Activated T-cell treated with anti-CD3 and anti-CD28 coated beads, Interleukin-2, amount 50 U/mL, for 24 hours (primary cell): ENCODE measurements at places on chromosomes 11 and 22.

DNA sequence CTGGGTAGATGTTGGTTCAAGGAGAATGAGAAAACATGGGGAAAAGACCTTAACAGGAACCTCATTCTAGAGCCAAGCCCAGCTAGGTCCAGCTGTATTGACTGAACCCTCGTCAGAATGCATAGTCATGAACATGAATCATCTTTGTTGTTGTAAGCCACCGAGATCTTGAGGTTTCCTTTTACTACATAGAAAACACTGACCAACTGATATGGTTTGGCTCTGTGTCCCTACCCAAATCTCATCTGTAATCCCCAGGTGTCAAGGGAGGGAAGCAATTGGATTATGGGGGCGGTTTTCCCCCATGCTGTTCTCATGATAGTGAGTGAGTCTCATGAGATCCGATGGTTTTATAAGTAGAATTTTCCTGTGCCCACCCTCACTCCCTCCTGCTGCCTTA, 19.4 kb upstream of the PHOX2A start:
- no peak for DNase-seq

- no peak for DNase-seq
These were observed 13.4 kb downstream of the NADSYN1 start for GRCh38 chr11:71466358-71466757.

GRCh38 chr22:37911697-37912096, 5.6 kb downstream of the MICALL1 start:
- DNase-seq, result no peak

GRCh38 chr11:35277827-35278226, 138.9 kb downstream of the CD44 start:
- DNase-seq, result no peak

- no peak for DNase-seq
These were observed 125.8 kb upstream of the POU2AF2 start for GRCh38 chr11:111119751-111120150.

DNA sequence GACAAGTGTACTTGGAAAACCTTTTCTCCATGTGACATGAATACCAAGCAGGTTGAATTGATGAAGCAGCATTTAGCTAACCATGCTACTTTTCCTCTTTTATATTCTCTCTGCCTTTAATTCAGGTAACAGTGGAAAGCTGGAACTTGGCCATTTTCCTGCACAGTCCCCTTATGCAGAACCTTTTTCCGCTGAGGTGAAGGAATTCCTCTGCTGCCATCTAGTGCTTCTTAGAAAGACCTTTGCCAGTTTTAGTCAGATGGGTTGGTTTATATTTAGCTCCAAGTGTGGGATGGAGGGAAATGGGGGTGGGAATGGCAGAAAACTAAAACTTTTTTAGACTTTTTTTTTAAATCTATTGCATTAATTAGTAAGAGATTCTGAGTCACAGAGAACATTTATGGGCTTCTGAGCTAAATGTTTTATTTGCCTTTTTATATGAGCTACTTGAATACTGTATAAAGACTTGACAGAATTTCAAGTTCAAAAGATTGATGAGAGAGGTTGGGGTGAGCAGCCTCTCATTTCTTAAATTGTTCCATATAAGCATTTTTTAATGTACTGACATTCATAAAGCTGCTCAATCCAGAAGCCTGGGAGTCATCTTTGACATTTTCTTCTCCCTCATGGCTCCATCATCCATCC, 153.9 kb upstream of the ZC3H12C start:
- DNase-seq, result no peak

GRCh38 chr11:111733016-111733415, 33.2 kb downstream of the PPP2R1B start:
- DNase-seq, result no peak

- DNase-seq, result no peak
These were observed 62.1 kb downstream of the PPFIA1 start for GRCh38 chr11:70332567-70332966.

GRCh38 chr11:129999407-129999806, 3.2 kb downstream of the PRDM10 start:
- no peak for DNase-seq

DNA sequence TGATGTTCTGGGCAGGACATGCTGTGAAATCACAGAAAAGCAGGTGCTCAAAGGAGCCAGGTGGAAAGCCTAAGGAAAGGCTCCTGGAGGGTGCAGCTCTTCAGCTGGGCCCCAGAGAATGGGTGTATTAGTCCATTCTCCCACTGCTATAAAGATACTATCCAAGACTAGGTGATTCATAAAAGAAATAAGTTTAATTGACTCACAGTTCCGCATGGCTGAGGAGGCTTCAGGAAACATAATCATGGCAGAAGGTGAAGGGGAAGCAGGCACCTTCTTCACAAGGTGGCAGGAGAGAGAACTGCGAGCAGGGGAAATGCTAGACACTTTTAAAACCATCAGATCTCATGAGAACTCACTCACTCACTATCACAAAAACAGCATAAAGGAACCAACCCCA, 43.1 kb upstream of the DEUP1 start:
- DNase-seq, result no peak

DNA sequence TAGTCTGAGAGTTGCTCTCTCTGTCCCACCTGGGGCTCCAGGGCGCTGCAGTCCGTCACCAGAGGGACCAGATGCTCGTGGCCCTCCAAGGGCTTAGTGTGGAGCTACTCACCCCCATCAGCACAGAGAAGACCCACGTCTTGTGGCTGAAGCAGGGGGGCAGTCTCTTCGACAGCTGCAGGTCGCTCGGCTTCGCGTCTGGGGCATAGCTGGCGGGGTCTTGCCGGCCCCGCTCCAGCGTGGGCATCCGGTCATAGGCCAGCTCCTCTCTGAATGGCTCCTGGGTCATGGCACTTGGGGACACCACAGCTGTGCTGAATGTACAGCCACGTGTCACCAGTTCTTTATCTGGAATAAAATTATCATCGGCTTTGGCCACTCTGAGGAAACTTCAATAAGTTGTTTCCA, 608 bp downstream of the MLC1 start:
- DNase-seq, result no peak

- no peak for DNase-seq
These were observed 23.2 kb upstream of the ARRB1 start for GRCh38 chr11:75374646-75375045.

- no peak for DNase-seq
These were observed 247.3 kb upstream of the BLID start for GRCh38 chr11:122363296-122363695.

DNA sequence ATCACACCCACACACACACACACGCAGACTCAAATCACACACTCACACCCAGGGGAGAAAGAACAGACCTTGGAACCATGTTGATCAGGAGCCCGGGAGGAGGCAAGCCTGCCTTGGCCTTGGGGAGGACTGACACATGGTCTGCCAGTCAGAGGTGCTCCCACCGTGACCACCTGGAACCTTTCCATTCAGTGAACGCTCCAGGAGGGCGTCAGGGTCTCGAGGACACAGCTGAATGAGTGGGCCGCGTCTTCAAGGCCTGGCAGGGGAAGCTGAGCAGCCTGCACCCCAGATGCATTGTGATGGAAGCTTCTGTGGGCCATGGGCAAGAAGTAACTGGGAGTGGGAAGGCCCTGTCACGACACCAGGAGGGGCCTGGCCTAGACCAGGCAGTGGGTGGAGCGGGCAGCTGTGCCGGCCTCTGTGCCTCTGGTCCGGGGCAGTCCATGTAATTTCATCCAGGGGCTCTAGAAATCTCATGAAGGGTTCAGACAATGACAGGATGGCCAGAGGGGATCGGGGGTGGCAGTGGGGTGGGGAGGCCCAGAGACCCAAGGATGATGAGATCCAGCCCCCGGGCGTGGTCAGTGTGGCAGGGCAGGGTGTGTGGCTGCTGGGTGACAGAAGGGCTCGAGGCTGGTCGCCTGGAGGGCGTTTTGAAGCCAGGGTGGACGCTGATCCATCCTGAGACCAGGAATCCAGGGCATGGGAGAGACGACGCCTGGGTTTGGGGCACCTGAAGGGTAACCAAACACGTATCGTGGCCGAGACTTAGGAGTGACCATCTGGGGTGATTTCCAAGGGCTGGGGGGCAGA, 53.7 kb downstream of the IGF2 start:
- no peak for DNase-seq

- no peak for DNase-seq
These were observed 1260.4 kb upstream of the RAG2 start for GRCh38 chr11:37858398-37858797.

DNA sequence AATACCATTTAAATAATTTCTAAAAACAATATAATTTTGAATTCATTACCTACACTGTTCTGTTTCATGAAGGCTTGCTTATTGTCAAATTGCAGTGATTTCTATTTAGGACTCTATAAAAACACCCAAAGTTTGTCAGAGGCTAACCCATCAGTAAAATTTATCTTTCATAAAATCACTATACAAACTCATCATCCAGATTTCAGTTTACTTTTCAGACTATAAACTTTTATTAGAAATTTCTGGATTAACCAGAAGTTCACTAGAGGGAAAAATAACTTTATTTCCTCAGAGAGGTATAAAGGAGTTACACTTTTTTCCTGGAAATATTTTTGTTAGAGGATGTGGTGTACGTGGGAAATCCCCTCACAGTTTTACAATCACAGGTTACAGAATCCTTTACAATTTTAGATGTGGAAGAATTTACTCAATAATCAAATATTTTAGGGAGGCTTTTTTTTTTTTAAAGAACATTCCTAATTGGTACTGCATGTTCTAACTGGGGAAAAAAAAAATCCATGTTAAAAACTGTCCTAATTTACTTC, 176.7 kb downstream of the SWAP70 start:
- no peak for DNase-seq

DNA sequence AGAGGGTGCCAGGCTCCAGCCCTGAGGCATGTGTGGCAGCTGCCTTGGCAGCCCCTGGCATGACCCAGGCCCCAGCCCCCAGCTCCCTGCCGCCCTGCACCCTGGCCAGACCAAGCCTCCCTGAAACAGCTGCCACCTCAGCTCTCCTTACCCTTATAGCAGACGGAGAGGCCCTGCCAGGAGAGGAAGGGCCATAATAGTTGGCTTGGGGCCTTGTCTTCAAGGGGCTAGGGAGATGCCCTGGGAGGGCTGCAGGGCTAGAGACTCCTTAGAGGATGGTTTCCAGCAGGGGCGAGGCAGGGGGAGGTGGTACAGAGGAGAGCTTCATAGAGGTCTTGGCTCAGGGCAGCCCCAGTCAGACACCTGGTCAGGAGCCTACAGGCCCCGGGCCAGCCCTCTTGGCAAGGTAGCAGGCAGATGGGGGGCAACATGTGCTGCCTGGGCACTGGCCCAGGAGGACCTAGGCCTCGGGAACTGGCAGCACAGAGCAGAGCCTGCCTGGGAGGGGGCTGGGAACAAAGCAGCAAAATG, 13.0 kb downstream of the SMTN start:
- no peak for DNase-seq

DNA sequence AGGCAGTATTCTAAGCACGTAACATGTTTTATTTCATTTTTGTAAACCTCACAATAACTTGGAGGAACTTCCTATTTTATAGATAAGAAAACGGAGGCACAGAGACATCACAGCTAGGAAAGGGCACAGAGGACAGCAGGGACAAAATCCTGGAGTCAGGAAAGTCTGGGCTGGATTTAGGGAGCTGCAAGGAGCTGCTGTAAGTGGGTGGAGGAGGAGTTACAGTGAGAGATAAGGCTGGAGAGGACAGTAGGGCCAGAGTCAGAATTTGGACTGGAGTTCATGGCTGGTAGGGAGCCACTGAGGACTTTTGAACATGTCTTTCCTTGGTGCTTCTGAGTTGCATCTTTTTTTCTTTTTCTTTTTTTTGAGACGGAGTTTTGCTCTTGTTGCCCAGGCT, 32.2 kb upstream of the PTPRJ start:
- DNase-seq, result no peak

DNA sequence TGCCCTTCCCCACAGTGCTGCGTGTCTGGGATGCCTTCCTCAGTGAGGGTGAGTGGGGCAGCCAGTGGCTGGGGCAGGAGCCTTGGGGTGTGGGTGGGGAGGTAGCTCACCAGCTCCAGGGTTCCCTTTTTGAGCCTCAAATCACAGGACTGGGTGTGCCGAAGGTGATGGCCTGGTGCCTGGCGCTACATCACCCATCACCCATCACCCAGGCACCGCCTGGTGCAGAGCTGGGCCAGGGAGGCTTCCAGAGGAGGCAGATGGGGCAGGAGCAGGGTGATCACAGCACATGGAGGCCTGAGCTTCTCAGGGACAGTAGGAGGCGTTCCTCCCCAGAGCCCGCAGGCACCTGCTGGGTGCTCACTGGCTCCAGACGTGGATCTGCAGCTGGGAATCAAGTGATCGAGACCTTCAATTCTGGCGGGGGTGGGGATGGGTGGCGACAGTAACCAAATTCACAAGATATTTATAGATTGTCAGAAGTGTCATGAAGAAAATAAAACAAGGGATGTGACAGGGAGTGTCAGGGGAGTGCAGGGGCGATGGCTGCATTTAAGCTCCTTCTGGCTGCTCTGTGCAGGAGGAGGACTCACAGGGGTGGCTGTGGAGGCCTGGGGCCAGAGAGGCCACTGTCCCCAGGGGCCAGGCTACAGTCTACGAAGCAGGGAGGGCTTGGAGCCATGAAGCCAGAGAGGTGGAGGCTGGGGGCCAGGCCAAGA, 3.2 kb downstream of the TBC1D10C start:
- DNase-seq, result peak; percentile 68

DNA sequence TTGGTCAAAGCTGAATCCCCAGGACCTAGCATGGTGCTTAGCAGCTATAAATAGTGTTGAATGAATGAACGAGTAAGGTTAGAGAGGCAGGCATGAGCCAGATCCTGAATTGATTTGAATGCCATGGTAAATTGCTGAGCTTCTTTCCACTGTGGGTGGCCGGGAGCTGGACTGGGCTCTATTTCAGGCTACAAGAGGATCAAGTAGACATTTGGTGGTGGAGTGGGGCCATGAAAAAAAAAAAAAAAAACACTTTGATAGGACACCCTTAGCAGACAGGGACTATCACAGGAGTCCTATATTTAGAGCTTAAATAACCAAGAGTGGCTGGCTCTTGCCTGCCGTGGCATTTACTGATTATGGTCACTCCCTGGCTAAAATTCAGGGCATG, 77.6 kb downstream of the MIAT start:
- DNase-seq, result no peak

- no peak for DNase-seq
These were observed 66.2 kb downstream of the FZD4 start for GRCh38 chr11:86889001-86889341.

DNA sequence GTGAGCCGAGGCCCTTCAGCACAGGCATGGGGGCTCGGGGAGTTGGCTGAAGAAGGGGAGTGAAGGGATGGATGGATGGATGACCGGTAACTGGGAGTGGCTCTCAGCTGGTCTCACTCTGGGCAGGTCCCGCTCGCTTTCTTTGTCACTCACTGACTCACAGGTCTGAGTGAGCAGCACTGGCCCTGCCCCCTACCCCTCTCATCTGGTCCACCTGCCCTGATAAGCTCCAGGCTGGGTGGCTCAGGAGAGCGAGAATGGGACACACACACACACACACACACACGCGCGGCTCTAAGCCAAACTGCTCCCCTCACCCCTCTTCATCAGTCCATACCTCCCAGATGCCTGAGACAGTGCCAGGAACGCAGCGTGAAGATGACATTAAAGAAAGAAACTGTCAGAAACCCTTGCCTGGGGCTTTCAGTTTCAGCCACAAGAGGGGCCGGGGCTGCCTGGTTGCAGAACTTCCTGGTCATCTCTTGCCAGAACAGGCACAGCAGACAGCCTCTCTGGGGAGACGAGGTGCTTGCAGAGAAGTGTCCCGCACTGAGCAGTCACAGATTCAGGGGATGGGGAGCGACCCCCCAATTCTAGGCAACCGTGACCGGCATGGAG, 16.5 kb upstream of the SHISAL1 start:
- DNase-seq, result no peak

- no peak for DNase-seq
These were observed 519.5 kb upstream of the LRRC4C start for GRCh38 chr11:41978945-41979344.
